ENCODE measurements at places on chromosomes 6 and 20.

GRCh38 chr20:38872036-38872435, 54.2 kb upstream of the FAM83D start:
- no peak for DNase-seq

GRCh38 chr6:133312006-133312405, 70.8 kb downstream of the EYA4 start:
- DNase-seq: no peak

GRCh38 chr20:10563935-10564492, 109.8 kb downstream of the JAG1 start:
- DNase-seq: no peak

- DNase-seq: no peak
These were observed 81.2 kb downstream of the PLCB1 start for GRCh38 chr20:8213270-8213669.

DNA sequence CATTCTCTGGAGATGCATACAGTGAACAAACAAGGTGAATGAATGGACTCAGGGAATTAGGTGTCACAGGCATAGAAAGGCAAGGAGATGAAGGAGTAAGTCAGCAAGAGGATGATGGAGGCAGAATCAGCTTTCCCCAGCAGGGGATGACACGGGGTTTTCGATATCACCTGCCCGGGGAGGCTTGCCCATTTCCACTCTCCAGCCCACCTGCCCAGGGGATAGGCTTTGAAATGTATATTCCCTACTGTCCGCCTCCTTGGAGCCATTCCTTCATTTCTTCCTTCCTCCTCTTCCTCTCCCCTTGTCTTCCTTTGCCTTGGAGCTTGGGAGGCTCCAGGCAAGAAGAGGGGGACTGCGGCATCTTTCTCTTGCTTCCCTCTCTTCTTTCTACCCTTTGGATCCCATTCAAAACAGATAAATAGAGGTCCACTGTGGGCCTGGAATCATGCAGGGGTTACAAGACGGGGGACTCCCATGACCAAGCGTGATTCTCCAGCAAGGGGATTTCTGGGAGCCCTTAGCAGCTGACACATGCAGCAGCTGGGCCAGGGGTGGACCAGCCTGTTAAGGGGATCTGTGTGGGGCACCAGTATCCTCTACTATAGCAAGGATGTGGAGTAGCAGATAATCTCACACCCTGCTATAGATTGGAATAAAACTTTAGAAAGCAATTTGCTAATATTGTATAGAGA, 23.5 kb upstream of the RNF24 start:
- no peak for DNase-seq

DNA sequence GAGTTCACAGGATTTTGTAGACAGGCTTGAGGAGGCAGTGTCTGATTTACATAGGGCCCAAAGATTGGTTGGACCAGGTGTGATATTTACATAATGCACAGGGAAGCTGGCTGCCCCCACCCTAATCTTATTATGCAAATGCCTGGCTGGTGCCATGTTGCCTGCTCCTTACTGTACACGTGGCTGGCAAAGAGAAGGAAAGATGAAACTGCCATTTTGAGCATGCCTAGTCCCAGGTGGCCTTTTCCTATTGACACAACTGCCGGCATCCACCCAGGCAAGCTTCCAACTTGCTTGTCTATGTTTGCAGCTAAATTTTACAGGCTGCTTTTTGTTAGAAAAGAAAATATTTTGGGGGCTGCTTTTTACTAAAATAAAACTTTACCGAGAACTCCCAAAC, 174.6 kb downstream of the LMBRD1 start:
- no peak for DNase-seq

GRCh38 chr20:8148501-8148900, 16.4 kb downstream of the PLCB1 start:
- DNase-seq: no peak

GRCh38 chr20:53517146-53517545, 76.5 kb downstream of the ZNF217 start:
- no peak for DNase-seq

DNA sequence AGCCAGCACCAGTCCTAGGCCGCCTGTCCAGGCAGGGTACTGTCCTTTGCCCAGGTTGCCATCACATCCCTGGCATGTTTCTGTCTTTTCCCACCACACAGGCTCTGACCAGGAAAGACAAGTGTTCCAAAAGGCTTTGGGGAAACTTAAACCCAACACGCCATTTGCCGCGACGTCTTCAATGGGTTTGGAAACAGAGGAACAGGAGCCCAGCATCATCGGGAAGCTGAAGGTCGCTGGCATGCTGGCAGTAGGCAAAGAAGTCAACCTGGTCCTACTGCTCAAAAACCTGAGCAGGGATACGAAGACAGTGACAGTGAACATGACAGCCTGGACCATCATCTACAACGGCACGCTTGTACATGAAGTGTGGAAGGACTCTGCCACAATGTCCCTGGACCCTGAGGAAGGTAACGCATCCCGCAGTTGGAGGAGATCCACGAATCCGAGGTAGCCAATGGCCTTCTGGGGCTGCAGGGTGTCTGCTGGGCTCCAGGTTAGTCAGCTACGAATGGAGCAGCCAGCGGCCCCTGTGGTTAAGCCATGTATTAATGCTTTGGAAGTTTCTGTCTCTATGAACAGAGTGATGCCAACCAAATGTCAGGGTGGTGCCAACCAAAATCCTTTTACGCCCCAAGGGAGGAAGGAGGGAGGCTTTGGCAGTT, 36.2 kb downstream of the TGM3 start:
- no peak for DNase-seq

GRCh38 chr6:108380876-108381275, 86.0 kb downstream of the AFG1L start:
- no peak for DNase-seq

- no peak for DNase-seq
These were observed 656.7 kb upstream of the ID4 start for GRCh38 chr6:19180348-19181072.

GRCh38 chr20:38293491-38294065, 10.4 kb upstream of the BPI start:
- DNase-seq: no peak

DNA sequence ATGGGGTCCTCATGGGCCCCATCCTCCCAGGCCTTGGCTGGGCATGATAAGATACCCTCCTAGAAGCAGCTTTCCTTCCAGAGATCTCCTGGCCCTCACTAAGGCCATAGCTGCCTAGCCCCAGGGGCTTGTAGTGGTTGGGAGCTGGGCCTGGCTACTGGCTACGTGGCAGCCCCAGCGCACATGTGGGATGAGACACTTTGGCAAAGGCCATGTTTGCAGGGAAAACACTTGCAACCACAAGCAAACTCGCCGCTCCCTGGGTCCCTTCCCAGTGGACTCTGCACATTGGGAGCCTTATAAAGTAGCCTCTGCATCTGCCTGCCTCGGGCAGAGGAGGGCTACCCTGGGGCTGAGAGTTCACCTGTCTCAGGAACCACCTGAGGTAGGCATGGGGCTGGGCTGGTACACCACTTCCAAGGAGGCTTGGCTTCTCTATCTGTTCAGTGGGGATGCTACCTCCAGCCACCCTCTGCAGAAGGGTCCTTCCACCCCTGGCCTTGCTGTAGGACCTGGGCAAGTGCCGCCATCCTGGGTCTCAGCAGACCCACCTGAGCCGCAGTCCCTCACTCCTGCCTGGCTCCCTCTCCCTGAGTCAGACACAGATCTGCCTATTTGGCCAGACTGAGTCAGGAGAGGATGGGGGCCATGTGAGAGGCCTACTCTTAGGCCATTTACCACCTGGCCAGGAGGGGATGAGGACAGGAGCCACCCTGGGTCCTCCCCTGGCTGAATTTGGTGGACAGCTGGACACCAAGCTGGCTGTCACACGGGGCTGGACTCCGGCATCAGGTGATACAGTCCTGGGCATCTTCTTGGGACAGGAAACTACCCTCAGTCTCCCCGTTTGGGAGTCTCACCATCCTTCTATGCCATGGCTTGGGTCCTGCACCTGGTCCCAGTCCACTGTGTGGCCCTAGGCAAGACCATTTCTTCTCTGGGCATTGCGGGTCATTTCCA, at the start of gene BPIFB2:
Gene BPIFB2, plus strand, starts transcription at position 329 of the 960 bp plus-strand sequence. CDS start 871 bp downstream, outside the sequence.
- no peak for DNase-seq

DNA sequence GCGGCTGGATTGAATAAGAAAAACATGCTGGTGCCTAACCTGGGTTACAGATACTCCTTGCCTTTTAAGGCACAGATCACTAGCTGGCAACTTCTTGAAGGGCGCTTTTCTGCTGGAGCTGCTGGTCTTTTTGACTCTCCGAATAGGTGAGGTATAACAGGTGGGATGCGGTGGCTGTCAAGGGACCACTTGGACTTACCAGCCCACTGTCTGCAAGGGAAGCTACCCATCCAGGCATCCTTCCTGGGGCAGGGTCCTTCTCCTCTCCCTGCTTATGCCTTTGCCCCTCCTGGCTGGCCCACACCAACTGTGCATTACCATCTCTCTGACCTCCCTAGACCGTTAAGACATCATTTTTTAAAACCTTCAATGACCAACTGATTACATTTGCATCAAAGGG, 57.4 kb downstream of the NPEPL1 start:
- DNase-seq: no peak

DNA sequence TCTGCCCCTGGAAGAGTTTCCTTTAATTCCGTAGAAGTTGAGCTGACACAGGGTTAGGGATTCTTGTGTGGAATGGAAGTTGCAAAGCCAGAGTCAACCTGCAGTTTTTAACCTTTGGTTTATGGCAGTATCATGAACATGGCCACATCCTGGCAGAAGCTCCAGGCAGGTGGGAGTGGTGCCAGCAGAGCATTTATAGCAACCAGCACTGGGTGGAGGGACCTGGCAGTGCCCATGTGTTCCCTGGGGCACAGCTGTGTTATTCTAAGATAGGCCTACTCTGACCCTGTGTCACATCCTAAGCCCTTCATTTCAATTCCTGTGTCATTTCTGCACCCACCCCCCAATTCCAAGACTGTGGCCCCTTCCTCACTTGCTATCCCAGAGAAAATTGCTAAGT, 26.1 kb upstream of the ZNF831 start:
- DNase-seq: no peak

- peak; percentile 7 for DNase-seq
These were observed 155.2 kb downstream of the SCML4 start for GRCh38 chr6:107668743-107669474.

DNA sequence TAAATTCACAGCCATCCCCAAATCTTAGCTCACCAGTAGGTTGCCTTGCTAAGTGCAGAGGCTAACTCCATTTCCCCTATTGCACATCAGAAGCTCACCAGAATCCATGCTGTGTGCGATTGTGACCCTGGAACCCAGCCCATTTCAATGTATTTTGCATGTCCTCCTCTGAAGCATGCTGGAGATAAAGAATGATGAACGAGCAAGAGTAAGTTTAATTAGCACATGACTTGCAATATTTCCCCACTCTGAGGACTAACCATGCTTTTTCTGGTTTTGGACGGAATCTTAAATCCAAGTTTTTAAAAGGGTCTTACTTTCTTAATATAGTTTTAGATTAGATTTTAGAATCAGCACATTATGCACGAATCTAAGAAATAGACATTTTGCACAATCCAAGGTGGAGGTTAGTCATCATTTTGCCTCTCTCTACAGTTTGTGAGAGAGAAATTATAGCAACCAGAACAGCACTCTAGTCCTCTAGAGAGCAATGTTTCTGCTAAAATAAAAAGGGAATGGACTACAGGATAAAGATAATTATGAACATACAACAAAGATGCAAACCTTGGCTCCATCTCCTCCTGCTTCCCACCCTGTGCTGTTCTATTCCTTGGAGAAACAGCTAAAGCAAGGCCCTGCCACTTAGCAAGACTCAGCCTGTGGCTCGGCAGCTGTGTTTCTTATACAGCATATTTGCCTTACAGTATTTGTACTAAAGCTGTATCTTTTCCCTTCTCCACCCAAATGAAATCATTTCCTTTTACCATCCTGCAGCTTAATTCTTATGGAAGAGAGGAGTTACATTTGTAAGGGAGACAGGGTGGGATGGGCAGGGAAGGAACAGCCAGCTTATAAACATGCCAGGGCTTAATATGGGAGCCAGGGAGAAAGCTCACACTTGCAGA, 24.9 kb upstream of the LAMA4 start:
- no peak for DNase-seq

DNA sequence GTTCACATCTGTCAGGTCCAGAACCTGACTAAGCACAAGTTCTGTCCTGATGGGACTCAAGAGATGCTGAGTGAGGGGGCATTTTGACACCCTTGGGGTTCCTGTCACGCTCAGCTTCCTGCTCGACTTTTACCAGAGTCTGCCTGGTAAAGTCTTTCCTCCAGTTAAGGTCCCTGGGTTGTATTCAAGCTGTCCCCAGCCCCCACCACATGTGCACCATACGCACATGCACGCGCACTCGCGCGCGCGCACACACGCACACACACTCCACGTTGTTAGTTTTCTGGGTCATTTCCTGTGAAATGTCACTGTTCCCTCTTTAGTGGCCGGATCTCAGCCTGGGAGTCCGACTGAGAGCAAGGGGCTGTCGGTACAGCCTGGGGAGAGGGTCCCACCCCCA, 166.1 kb downstream of the GMPR start:
- DNase-seq: no peak

- DNase-seq: no peak
These were observed 8.5 kb upstream of the DNMT3B start for GRCh38 chr20:32753731-32754130.

DNA sequence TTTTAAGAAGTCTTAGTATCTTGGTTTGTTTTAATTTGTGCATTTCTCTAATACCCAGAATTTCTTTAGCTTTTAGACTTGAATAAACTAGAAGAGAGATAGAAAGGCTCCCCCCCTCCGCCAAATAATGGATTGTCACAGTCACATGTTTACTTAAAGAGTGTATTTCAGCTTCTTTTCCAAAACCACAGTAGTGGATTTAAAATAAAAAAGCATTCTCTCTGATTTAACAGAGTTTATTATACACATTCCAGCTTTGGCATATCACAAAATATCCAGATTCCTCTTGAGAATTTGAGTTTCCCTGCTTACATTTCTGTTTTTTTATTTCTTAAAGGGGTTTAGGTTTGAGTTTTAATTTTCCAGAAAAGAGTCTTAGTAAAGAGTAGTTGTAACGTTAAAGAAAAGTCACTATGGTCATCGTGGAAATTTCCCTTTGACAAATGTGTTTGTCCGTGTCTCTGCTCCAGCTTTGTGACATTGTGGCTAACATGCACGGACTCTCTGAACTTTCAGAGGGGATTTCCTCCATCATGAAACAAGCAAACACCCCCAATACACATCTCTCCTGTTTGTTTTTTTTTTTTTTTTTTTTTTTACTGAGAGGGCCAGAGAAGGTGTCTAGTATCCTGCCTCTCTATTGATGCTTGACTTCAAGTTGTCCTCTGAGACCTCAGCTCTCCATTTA, 113.5 kb upstream of the SUPT3H start:
- no peak for DNase-seq

GRCh38 chr20:51609251-51609650, 66.7 kb upstream of the NFATC2 start:
- DNase-seq: no peak
